Inflammatory macrophage treated with lipopolysaccharide for 4 hours (primary cell): ENCODE measurements at places on chromosomes 4 and X.

DNA sequence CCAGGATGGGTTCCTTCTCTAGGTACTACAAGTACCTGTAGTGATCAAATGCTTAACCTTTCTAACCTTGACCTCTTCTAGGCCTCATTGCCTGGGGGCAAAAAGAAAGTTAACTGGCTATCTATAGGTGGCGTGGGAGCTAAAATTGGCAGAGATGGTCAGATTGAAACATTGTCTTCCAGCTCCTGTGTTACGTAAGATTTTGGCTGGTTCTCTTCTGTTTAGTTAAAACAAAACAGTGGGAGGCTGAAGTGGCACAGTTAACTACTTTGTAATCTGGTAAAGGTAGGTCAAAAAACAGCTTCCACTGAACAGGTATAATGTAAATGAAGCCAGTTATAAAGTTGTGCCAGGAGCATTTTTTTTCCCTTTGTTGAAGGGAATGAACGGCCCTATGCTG, 115.2 kb downstream of the MBNL3 start:
- DNase-seq = no peak

- no peak for DNase-seq
Observed at GRCh38 chr4:103012060-103012459, 7.4 kb downstream of the SLC9B1 start.

DNA sequence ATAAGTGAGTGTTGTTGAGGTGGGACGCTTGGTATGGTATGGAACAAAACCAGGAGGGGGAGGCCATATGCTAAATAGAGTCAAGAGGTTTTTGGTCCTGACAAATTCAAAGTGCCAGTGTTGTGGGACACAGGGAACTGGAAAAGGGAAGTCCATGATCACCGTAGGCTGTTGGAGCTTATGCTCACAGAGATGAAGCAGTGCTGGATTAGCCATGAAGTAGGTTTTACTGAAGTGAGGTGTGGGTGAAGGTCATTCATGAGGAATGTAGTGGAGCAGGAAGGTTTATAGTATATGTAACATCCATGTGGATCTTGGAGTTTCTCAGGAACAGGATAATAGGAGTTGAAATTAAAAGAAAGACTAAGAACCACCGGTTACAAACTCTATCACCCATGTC, 256.1 kb upstream of the PITX2 start:
- no peak for DNase-seq

DNA sequence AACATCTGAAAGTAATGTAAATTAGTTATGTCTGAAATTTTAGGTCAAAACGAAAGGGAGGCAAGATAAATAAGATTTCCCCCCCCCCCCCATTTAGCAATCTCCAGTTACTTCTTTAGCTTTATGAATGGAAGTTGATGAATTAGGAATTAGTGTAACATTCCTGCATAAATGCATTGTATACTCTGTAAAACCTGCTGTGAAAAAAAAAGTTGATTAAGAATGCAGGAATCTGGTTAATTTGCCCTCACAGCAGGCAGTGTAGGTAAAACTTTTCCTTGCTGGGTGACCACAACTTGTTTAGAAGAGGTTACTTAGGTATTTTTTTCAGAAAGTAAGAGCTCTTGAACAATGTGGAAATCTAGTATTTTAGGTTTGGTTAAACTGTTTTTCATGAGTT, 15.3 kb downstream of the LARP7 start:
- no peak for DNase-seq

DNA sequence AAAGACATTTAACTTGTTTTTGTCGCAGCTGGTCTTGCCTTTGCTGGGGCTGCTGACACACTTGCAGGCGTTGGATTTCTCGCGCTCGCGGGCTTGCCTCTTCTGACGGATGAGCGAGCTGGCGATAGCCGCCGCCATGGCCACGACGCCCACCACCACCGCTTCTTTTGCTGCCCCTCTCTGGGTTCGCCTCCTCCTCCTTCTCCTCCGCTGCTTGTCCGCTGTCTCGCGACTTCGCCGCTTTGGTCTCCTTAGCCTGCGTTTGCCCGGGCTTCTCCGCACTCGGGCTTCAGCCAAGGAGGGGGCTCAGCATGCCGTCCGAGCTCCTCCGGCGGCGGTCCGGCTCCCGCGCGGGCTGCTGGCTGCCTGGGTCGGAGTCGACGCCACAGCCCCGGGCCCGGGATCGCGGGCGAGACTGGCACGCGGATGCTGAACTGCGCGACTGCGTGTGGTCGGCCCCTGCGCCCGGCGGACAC, 613 bp downstream of the FGF13 start:
- DNase-seq = no peak

DNA sequence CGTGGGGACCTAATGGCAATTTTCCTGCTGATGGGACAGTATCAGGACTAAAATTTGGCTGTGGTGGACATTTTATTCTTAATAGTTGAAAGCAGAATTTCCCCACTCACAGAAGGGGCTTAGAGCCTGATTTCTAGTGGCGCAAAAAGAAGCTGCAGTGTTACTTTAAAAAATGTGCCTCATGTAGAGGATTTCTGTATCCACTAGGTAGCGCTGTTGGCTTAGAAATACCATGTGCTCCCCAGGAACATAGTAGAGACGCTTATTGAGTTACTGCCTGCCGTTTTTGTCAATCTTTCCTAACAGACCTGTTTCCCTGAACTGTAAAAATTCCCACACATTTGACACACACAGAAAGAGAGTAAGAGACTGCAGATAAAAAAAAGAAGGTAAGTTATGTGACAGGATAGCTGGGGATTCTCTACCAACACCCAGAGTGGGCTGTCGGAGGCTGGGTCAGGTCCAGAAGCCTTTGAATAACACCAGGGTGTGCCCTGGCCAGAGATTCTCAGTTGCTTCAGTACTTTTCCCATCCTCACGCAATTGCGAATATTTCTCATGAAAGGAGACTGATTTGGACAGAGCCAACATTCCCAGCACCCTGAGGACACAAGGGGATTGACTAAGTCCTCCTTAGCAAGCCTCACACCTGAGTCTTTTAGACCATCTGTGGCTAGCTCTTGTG, 88.4 kb downstream of the ZXDA start:
- DNase-seq = peak; percentile 35

DNA sequence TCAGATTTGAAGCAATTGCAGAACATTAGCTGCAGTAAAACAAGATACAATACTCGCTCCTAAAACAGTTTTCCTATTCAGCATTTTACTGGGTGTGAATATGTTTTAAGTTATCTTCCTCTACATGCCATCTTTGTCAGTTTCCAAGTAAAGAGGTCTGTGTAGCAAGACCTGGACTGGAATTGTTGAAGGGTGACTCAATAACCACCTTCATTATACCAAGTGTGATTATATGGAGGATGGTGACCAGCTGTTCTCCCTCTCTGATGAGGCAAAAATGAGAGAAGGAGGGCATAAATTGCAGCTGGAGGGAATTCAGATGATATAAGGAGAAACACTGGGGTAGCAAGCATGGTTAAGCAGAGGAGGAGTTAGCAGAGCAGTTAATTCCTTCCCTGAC, 922.1 kb upstream of the SLIT2 start:
- no peak for DNase-seq

- no peak for DNase-seq
Observed at GRCh38 chr4:184621518-184621917, 27.7 kb downstream of the CASP3 start.

GRCh38 chr4:6327220-6327917, 57.7 kb downstream of the WFS1 start:
- peak; percentile 65 for DNase-seq

DNA sequence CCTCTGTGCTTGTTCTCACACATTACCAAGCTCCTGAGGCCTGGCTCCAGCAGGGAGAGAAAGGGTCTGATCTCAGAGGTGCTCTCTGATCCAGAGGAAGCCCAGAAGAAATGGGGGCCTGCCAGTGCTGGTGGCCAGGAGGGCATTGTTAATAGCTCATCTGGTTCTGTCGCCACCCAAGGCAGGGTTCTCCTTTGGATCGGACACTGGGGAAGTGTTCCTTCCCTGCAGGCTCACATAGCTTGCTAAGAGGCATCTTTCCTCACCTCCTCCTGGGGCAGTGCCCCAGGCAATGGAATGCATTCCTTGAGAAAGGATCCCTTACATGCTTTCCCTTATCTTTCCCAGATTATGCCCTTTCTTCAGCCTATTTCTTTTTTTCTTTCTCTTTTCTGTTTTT, 53.8 kb downstream of the RBM47 start:
- peak; percentile 48 for DNase-seq

GRCh38 chr4:28421221-28421620, 1560.6 kb downstream of the STIM2 start:
- no peak for DNase-seq

GRCh38 chr4:79651456-79651855, 243.4 kb upstream of the GK2 start:
- DNase-seq = no peak

- no peak for DNase-seq
Observed at GRCh38 chrX:153443476-153444332, 2.2 kb downstream of the TREX2 start.

DNA sequence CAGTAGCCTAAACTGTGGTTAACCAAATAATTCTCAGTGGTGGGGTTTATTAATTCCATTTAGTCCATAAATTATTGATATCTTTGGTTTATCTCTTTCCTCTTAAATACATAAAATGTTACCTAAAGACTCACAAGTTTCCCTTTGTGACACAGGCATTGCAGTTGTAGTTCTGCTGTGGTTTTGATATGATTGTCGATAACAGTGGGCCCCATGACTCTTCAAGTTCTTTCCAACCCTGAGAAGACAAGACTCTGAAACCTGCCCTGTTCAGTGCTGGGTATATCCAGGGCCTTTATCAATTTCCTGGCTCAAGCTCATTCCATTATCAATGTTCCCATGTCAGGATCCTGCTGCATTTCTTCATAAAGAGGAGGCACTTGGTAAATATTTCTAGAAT, 117.9 kb upstream of the TBC1D9 start:
- no peak for DNase-seq

DNA sequence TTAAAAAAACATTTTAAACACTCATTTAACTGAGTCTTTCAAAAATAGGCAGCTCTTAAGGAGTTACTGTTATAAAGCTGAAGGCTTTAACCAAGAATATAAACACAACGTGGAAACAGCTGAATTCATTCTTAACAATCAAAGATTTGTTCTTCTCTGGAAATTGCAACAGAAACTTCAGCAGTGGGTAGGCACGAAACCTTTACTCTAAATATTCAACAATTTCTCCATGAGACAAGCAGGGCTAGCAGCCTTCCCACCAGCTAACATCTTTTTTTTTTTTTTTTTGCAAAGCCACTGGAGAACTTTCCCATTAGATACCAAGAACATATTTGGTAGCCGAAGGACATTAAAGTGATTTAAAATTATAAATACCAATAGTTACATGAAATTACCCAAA, 78.2 kb upstream of the PRSS48 start:
- no peak for DNase-seq

DNA sequence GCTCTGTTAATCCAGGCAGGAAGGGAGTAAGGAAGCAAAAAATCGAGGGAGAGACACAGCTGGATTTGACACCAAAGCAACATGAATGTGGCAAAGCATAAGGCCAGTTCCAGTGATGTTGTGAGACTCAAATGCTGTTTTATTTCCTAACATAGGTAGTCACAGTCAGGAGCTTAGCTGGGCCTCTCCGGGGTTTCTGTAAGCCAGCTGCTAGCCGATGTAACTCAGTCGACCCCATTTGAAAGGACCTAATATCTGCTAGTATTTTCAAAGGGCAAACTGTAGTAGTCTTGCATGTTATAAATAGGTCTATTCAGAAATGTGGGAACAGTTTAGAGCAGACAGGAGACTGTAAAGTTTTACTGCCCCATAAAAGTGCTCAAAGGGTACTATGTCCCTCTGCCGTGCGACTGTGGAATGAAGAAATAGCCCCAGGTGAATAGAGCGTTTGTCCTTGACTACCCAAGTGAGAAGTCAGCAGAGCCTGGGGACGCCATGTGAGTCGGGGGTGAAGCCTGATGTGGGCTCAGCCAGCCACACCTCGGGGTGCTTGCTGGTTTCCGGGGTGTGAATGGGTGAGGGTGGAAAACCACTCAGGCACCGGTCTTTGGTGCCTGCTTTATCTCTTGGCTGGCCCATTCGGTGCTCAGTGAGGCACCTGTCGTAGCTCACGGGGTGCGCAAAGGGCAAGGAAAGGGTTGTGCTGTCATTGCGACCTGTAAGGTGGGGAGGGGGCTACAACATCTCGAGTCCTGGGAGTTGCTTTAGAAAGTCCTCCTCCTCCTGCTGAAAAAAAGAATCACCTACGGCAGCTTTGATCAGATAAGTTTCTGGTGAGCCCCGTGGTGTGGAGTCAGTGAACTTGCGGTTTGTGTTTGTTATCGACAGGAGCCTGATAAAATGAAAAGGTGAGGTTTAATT, 745 bp downstream of the TRIM2 start:
- DNase-seq = no peak

DNA sequence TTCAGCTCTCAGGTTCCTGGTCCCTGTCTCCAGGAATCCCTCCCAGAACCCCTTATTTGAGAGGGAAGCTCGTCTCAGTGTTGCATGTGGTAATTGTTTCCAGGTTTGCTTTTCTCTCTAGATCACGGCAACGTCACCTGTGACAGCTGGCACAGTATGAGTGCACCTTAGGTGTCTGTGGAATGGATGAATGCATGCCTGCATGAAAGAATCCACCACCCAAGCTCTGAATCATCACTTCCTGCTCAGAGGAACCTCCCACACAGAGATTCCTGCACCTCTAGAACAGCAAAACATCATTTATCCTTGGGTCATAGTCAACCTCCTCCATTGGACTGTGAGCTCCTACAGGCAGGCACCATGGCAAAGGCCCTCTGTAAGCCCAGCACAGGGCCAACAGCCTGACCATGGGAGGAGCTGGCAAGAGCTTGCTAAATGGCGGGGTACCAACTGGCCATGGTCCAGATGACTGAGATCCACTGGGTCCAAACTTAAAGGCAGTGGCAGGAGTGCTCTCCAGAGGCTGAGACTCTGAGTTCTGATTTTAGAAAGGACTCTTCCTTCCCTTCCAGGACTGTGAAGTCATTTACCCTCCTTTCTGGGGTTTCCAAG, 116.2 kb downstream of the SLC2A9 start:
- DNase-seq = no peak

DNA sequence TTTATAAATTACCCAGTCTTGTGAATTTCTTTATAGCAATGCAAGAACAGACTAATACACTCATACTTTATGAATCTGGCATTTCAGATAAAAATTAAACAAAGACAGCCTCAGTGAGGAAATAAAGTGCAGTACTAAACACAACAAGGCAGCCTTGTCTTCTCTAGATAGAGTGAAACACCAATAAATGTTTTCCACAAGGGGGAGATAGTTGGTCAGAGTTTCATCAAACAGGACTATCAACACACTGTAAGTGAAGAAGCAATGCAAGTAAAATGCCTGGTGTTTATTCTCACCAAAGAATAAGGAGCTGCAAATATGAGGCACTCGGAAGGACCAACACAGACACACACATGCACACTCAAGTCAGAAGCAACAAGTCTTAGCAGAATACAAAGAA, 62.8 kb downstream of the FAM9B start:
- DNase-seq = peak; percentile 56

DNA sequence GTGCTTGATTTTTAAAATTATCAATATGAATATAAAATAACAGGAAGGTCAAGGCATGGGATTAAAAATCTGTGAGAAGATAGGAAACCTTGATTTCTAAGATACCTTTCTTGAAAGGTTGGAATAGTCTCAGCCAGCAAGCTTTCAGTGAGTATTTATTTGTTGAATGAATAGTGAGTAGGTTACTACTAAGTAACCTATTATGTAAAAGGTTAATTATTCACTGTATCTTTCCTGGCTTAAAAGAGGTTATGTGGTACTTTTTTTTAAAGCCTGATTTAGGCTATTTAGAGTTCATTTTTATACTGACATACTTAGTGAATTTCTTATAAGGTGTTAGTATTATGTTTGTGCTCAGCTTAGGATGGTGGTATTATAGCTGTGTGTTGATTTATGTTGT, 123.5 kb downstream of the PTPN13 start:
- no peak for DNase-seq
